ENCODE measurements at places on chromosomes 3 and 15.

DNA sequence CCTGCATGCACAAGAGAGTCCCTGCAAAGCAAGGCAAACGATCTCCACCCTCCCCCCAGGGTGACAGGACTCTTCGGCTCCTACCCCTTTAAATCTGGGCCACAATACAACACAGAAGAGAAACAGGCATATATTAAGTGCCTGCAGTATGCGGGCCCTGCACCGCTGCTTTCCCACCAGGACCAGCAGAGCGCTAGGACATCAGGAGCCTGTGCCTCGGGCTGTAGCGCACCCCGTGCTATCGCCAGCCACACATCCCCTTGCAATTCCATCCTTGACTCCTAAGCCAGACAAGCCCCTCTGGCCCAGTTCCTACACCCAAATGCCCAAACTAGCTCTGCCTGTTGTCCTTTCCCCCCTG is 4.1 kb downstream of the GALNT15 start:
- H3K36me3 ChIP-seq, result peaks cover 3% of the 10 kb centered on the region
- no peak overlapping the region for H3K4me3 ChIP-seq
- no peak overlapping the region for H3K27ac ChIP-seq

GRCh38 chr3:45554006-45554666 is 40.4 kb upstream of the LIMD1 start:
- peaks cover 12% of the 10 kb centered on the region for H3K4me1 ChIP-seq
- H3K36me3 ChIP-seq, result no peaks in the 10 kb centered on the region
- DNase-seq, result no peak
- H3K4me3 ChIP-seq, result no peak overlapping the region
- H3K27me3 ChIP-seq, result no peaks in the 10 kb centered on the region
- H3K27ac ChIP-seq, result peak overlapping the region; percentile 13

DNA sequence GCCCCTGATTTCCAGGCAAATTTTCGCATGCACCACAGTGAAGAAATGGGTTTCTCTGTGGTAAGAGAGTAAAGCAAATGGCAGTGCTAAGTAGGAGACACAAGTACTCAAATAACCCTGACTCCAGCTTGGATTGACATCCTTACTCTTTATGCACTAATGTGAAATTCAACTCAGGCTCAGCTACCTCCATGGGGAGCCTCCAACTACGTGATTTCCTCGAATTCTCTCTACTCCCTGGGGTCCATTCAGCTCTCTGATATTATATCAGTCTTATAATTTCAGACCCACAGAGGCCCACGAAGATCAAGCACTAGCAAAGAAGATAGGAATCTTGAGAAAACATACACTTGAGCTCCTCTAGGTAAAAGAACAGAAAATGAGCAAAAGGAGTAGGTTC is 407.6 kb upstream of the CCDC54 start:
- H3K27ac ChIP-seq, result no peak overlapping the region
- DNase-seq, result no peak
- H3K36me3 ChIP-seq, result no peaks in the 10 kb centered on the region
- no peak overlapping the region for H3K4me3 ChIP-seq
- no peaks in the 10 kb centered on the region for H3K27me3 ChIP-seq
- H3K4me1 ChIP-seq, result no peaks in the 10 kb centered on the region

DNA sequence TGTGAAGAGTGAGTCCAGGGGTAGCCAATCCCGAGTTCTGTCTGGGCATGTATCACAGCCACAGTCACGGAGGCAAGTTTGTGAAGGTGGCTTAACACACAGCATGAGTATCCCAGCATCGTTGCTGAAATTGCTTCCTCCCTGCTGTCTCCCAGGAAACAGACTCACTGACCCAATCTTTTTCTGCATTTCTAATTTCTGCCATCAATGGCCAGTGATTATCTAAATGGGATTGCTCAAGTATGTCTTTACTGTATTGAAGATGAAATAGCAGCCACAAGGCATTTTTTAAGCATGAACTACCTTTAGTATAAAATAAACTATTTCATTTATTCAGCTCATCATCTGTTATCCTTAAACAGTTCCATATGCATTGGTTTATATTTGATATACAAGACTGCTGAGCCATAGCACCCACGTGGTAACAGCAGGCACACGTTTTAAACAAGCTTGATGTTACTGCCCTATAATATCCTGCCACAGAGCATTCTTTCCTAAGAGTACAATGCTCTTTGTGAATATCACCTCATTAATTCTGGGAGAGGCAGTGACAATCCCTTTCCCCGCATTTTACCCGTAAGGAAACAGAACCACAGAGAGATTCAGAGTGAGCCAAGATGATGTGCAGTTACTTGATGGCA is 276.6 kb upstream of the THBS1 start:
- no peaks in the 10 kb centered on the region for H3K27me3 ChIP-seq
- H3K4me1 ChIP-seq, result peaks cover 9% of the 10 kb centered on the region
- DNase-seq, result no peak
- no peaks in the 10 kb centered on the region for H3K36me3 ChIP-seq

- no peak for DNase-seq
- no peak overlapping the region for H3K4me3 ChIP-seq
- no peak overlapping the region for H3K27ac ChIP-seq
Observed at GRCh38 chr3:123419181-123419849, 29.6 kb downstream of the ADCY5 start.

DNA sequence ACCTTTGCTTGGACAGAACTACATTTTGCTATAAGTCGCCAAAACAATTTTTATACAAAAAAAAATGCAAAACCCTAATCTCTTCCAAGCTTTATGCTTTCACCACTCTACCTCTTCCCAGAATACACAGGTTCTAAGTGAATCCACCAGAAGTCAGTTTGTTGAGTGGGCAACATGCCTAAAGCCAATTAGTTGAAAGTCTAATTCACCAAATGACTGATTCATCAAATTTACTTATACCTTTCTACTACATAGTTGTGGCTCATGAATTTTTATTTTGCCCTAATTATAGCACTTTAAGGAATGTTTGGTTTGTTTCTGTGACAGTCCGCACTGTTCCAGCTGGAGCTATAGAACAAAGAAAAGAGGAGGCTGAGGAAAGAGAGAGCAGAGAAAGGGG is 265.9 kb upstream of the TGFBR2 start:
- no peaks in the 10 kb centered on the region for H3K4me1 ChIP-seq
- H3K4me3 ChIP-seq, result no peak overlapping the region
- no peak overlapping the region for H3K27ac ChIP-seq
- no peak for DNase-seq
- no peaks in the 10 kb centered on the region for H3K36me3 ChIP-seq

DNA sequence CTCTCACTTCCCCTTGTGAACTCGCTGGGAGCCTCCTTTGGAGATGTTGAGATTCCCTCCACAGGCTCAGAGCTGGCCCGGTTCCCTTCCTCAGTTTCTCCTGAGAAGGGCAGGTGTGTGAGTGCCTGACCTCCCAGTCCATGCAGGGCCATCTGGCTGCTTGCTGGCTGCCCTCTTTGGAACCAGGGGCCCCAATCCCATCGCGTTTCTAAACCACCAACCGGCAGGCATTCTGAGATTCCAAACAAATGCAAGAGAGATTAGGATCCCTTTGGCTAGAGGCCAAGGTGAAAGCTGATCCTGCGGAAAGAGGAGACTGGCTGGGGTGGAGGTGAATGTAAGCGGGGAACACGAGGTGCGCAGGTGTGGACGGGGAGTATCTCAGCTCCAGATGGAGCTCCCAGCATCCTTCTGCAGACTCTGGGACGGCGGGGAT is 2.9 kb upstream of the PRRT3 start:
- H3K4me1 ChIP-seq, result no peaks in the 10 kb centered on the region
- DNase-seq, result no peak
- no peaks in the 10 kb centered on the region for H3K27me3 ChIP-seq
- H3K36me3 ChIP-seq, result no peaks in the 10 kb centered on the region

GRCh38 chr3:72187131-72187530 is 402.2 kb upstream of the PROK2 start:
- H3K4me1 ChIP-seq, result peaks cover 2% of the 10 kb centered on the region
- H3K27me3 ChIP-seq, result no peaks in the 10 kb centered on the region
- no peak for DNase-seq
- no peak overlapping the region for H3K4me3 ChIP-seq
- no peaks in the 10 kb centered on the region for H3K36me3 ChIP-seq
- no peak overlapping the region for H3K27ac ChIP-seq

DNA sequence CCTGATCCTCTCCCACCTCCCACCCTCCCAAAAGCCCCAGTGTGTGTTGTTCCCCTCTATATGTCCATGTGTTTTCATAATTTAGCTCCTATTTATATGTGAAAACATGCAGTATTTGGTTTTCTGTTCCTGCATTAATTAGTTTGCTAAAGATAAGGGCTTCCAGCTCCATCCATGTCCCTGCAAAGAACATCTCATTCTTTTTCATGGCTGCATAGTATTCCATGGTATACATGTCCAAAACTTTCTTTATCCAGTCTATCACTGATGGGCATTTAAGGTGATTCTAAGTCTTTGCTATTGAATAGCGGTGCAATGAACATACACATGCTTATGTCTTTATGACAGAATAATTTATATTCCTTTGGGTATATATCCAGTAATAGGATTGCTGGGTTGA is 53.4 kb downstream of the DCBLD2 start:
- H3K4me3 ChIP-seq, result no peak overlapping the region
- no peaks in the 10 kb centered on the region for H3K27me3 ChIP-seq
- H3K36me3 ChIP-seq, result no peaks in the 10 kb centered on the region
- no peaks in the 10 kb centered on the region for H3K4me1 ChIP-seq
- DNase-seq, result no peak

Data from neuronal stem cell (in vitro differentiated cells).